ENCODE measurements at places on chromosomes 2 and 18.

- DNase-seq: no peak
Observed at GRCh38 chr2:240774856-240775255, 45.2 kb downstream of the KIF1A start.

DNA sequence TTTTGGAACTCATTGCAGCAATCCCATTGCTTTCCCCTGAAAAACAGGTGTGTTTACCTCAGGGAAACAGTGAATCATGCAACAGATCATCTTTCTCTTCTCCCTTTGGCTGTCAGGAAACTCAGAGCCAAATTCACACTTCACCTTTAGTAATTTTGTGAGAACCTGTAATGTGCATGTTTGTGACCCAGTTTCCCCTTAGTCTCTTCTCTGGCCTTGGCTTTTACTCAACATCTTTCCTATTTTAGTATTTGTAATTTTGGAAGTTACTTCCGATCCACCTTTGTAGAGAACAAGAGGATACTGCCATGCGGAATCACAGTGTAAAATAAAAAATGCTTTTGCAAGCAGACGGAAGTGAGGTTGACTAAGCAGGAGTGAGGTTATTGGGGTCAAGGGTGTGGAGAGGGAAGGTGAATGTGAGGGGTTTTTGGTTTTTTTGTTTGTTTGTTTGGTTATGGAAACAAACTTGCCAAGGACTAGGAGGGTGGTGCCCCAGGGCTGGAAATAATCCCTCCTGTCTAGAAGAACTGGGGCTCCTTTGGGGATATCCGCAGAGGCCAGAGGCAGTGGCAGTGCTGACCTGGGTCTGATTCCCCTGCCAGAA lies 14.0 kb downstream of the ASPRV1 start:
- no peak for DNase-seq

DNA sequence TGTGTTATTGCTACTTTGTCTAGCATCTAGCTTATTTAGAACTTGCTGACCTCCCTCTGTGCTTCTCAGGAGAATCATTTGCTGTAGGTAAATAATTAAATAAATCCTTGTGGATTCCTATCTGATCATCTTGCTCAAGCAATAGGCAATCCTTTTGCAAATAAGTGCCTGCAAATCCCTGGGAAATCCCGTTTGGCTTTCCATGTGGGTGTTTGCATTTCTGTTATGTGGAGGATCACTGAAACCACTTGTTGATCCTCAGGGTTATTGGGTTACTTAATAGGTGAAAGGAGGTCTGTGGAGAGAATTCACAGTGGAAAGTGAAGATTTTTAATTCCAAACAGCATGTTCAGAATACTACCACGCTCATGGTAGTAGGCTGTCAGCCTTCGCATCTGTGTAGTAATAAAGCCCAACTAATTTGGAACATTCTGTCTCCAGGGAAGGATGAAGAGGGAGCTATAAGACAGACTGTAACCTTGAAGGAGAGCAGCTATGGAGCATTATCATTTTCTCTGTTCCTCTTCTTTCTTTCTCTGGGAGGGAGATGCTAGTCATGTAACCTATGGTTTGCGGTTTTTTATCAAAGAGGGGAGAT lies 72.5 kb downstream of the GULP1 start:
- DNase-seq: no peak

DNA sequence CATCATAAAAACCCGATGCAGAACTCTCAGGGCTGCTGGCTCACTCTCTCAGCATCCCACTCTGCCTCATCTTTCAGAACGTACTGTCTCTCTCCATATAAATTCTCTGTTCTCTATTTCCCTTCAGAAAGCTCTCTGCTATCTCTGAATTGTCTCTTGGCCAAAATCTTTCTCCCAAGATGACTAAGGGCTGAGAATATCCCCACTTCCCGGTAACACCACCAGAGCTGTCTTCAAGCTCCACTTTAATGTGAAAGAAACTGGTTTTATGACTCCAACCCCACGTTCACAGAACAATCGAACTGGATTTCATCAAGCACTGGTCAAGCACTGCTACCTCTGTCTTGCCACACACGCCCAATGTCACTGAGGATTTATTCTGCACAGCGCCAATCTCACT lies 22.4 kb downstream of the TGFBRAP1 start:
- DNase-seq: no peak

- DNase-seq: no peak
Observed at GRCh38 chr2:33406622-33407021, 69.8 kb upstream of the RASGRP3 start.

GRCh38 chr2:207983641-207984042 lies 41.7 kb downstream of the PLEKHM3 start:
- no peak for DNase-seq

DNA sequence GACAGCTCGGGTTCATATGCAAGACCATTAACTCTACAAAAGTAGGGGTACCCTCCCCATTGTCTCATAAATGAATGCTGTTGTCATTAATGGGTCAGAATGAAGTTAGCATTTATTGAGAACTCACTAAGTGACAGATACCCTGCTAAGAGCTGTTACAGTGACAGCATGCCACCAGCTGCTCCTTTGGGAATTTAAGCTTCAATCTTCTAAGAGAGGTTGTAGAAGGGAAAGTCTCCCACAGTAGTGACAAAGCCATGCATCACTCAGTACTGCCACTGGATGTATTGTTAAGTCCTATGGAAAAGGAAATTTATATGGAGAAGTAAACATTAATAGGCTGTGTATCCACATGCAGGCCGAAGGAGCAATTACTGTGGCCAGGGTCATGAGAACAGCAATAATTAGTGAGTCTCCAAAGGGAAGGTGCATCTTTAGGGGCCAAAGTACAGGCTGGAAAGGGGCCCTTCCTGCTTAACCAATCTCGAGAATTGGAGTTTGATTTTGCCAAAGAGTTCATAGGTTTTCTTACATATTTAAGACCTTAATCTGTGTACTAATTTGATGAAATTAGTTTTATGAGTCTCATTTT lies 64.5 kb upstream of the FAM124B start:
- no peak for DNase-seq

GRCh38 chr2:4597400-4597799 lies 894.0 kb downstream of the DCDC2C start:
- DNase-seq: no peak

DNA sequence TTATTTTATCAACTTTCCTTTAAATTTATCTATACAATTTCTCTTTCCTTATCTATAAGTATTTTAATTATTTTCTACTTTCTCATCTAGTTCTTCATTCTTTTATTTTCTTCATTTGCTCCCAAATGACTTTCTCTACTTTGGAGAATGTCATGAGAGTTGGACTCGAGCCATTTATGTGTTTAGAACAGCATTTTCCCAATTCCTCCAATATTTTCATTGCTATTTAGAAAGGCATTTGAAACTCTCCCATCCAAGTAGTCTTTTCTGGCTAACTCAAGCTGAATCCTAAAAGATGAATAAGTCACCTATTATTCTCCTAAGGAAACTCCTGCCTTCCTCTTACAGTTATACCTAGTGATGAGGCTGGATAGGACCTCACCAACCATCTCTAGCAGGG lies 15.8 kb upstream of the FEZ2 start:
- no peak for DNase-seq

DNA sequence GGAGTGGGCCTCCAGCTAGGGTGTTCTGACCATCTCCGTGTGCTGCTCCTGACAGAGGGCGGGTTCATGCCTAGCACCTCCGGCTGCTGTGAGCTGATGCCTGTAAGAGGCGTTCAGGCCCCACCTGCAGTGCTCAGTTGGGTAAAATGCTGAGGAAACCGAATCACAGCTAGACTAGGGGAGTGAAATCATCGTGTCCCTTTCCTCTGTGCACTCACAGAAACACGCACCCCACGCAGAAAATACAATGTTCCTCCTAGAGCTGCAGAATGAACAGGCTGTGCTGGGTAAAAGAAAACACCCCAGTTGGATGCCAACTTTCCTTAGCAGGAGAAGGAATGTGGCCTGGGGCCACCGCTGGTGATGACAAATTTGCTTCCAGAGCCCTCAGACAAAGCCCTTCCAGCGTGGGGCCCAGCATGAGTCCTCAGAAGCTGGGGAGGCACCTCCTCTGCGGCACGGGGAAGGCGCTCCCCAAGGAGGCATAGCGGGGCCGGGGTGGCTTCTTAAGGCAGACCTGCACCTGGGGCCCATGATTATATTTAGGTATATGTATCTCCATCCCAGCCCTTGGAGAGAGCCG lies 16.3 kb upstream of the ARHGEF4 start:
- no peak for DNase-seq
